ENCODE measurements at places on chromosomes 16 and 17. TPM values are rescaled to one million over a fixed set of nuclear protein-coding genes. Genes with fewer than 3 reads are reported as not detected.

CHD9NB gene
- total RNA-seq, result 1.1 TPM

SHISA9 gene
- 0.05 TPM for total RNA-seq

TMEM238L gene
- not detected for total RNA-seq

RNU2-1 gene
- not detected for total RNA-seq

GPR142 gene
- not detected for total RNA-seq

PRAC1 gene
- total RNA-seq, result not detected

GSG1L2 gene
- not detected for total RNA-seq

CBLN1 gene
- total RNA-seq, result not detected

TAC4 gene
- total RNA-seq, result not detected

P2RX5 gene
- 23.5 TPM for total RNA-seq

JMJD8 gene
- 78.8 TPM for total RNA-seq

RPL38 gene
- total RNA-seq, result 2,688 TPM

FADS6 gene
- total RNA-seq, result not detected

ANKS4B gene
- 0.03 TPM for total RNA-seq

PRSS33 gene
- not detected for total RNA-seq

GALR2 gene
- total RNA-seq, result 1.5 TPM

ABCC12 gene
- total RNA-seq, result 0.05 TPM

PYY gene
- total RNA-seq, result not detected

FTSJ3 gene
- 55.0 TPM for total RNA-seq

PLA2G10 gene
- 0.49 TPM for total RNA-seq

USP43 gene
- 4.0 TPM for total RNA-seq

KRTAP4-4 gene
- total RNA-seq, result not detected

GAST gene
- not detected for total RNA-seq

SPATA22 gene
- not detected for total RNA-seq

TBC1D3G gene
- total RNA-seq, result not detected

GUCY2D gene
- 0.38 TPM for total RNA-seq

CASKIN2 gene
- 12.7 TPM for total RNA-seq

FXR2 gene
- 58.9 TPM for total RNA-seq

KCNH4 gene
- total RNA-seq, result 0.37 TPM

RNF167 gene
- total RNA-seq, result 148 TPM

CD79B gene
- 0.16 TPM for total RNA-seq

SCPEP1 gene
- 43.2 TPM for total RNA-seq

C16orf90 gene
- total RNA-seq, result not detected

ALDOC gene
- total RNA-seq, result 2.1 TPM

SLC16A13 gene
- 7.5 TPM for total RNA-seq

FOXF1 gene
- total RNA-seq, result not detected

KIF2B gene
- not detected for total RNA-seq

TBC1D26 gene
- total RNA-seq, result not detected

HASPIN gene
- 11.9 TPM for total RNA-seq

BCL6B gene
- total RNA-seq, result not detected

SEPTIN12 gene
- total RNA-seq, result not detected

GLIS2 gene
- total RNA-seq, result 28.3 TPM

ADAMTS18 gene
- not detected for total RNA-seq

KRTAP4-9 gene
- not detected for total RNA-seq

NRN1L gene
- not detected for total RNA-seq

ST6GALNAC2 gene
- 0.23 TPM for total RNA-seq

SLC38A8 gene
- not detected for total RNA-seq

SYNRG gene
- total RNA-seq, result 12.8 TPM

ZPBP2 gene
- not detected for total RNA-seq

PRR35 gene
- 0.12 TPM for total RNA-seq

SULT1A2 gene
- total RNA-seq, result 0.19 TPM

CCDC200 gene
- total RNA-seq, result not detected

TRPV3 gene
- total RNA-seq, result 0.59 TPM

RAB11FIP4 gene
- 1.6 TPM for total RNA-seq

HAS3 gene
- total RNA-seq, result 52.3 TPM

NME4 gene
- total RNA-seq, result 420 TPM

MSL1 gene
- 64.8 TPM for total RNA-seq

CLEC18A gene
- 0.09 TPM for total RNA-seq

ZFP1 gene
- 16.9 TPM for total RNA-seq

TMEM98 gene
- 46.5 TPM for total RNA-seq
